ENCODE measurements at places on chromosomes 6 and 20. TPM values are rescaled to one million over a fixed set of nuclear protein-coding genes. Genes with fewer than 3 reads are reported as not detected.

- no peak for DNase-seq
Measured at GRCh38 chr6:106194949-106195921, 109.1 kb downstream of the PRDM1 start.

- no peak for DNase-seq
Measured at GRCh38 chr6:6657820-6658217, 69.3 kb downstream of the LY86 start.

The FOXO3 gene
- 47.6 TPM for total RNA-seq

The TCF21 gene
- total RNA-seq, result not detected

The BFSP1 gene
- 4.8 TPM for total RNA-seq

The NKAPL gene
- not detected for total RNA-seq

The GCM1 gene
- total RNA-seq, result not detected

The CAGE1 gene
- total RNA-seq, result not detected

The PDE7B gene
- total RNA-seq, result 0.07 TPM

- no peak for DNase-seq
Measured at GRCh38 chr20:59121714-59122565, 41.7 kb upstream of the ZNF831 start.

All from progenitor cell of endocrine pancreas (in vitro differentiated cells).